ENCODE measurements at places on chromosomes 2 and 18. TPM values are rescaled to one million over a fixed set of nuclear protein-coding genes. Genes with fewer than 3 reads are reported as not detected.

Gene CRYGC
- total RNA-seq = not detected

Gene ANKRD36
- 11.3 TPM for total RNA-seq

Gene SEC11C
- total RNA-seq = 30.1 TPM

Gene RNF152
- total RNA-seq = 31.6 TPM

Gene GLS
- total RNA-seq = 119 TPM

Gene TTC32
- 8.3 TPM for total RNA-seq

Gene FAM98A
- total RNA-seq = 54.2 TPM

Gene TCF4
- total RNA-seq = 9.2 TPM

Gene SLC14A1
- total RNA-seq = not detected

Gene RIT2
- total RNA-seq = not detected

Gene LRATD1
- total RNA-seq = 16.6 TPM

Gene CDH2
- total RNA-seq = under 0.01 TPM

Gene PER2
- total RNA-seq = 1.7 TPM

Gene CD8B2
- not detected for total RNA-seq

Gene C2orf78
- total RNA-seq = not detected

Gene CCL20
- 158 TPM for total RNA-seq

Gene MARCO
- total RNA-seq = not detected

Gene LBX2
- 3.2 TPM for total RNA-seq

Gene KIF3C
- total RNA-seq = 1.9 TPM

Gene SPATA3
- total RNA-seq = not detected

Gene CNDP1
- total RNA-seq = not detected

Gene PROKR1
- not detected for total RNA-seq

Gene BMP10
- not detected for total RNA-seq
